Stimulated activated CD4-positive, alpha-beta T cell treated with anti-CD3 and anti-CD28 coated beads, Interleukin-2, amount 100 ng/mL, for 48 hours (primary cell): ENCODE measurements at places on chromosomes 12 and 14.

DNA sequence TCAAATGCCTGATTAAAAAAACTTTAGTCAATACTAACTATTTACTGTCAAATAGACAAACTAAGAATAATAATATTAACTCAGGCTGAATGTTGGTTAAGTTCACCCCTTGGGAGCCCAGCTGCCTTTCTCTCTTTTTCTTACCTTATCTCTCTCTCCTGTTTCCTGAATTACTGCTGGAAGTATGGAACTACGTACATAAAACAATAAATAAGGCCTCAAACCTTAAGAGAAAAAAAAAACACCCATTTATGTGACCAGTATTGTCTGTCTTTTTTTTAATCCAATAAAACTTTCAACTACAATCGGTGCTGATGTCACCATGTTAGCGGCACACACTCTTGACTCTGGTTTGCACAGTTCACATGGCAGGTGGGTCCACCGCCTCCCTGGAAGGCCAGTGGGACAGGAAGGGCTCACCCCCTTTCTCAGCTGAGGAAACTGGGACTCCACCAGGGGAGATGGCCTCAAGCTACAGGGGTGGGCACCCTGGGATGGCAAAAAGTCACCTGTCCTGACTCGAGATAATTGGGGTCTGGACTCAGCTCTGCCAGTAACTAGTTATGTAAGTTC is 21.3 kb downstream of the BCL11B start:
- no peak for DNase-seq

- no peak for DNase-seq
Measured at GRCh38 chr14:68626386-68626785, 166.5 kb downstream of the ZFP36L1 start.

DNA sequence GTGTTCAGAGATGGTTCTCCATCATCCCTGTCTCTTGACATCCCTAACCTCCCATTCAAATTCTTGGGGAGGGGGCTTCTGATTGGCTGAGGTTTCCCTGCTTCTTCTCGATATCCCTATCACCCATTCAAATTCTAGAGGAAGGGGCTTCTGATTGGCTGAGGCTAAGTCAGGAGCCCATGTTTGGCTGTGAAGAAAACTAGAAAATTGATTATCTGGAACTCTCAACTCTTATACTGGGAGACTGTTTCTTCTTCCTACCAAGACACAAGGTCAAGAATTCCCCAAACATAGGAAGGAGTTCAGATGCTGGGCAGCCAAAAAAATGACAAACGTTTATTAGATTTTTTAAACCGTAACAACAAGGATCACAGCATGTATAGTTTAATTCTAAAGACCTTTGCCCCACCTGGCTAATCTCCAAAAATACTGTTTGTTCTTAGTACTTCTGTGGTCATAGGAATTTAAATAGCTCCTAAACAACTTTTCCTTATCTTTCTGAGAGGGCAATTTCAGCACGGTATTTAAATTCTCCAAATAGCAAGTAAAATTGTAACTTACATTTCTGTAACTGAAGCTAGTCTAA is 26.4 kb downstream of the SPIC start:
- DNase-seq = no peak

- DNase-seq = peak; percentile 93
Measured at GRCh38 chr12:131104463-131105350, 151.0 kb downstream of the ADGRD1 start.

DNA sequence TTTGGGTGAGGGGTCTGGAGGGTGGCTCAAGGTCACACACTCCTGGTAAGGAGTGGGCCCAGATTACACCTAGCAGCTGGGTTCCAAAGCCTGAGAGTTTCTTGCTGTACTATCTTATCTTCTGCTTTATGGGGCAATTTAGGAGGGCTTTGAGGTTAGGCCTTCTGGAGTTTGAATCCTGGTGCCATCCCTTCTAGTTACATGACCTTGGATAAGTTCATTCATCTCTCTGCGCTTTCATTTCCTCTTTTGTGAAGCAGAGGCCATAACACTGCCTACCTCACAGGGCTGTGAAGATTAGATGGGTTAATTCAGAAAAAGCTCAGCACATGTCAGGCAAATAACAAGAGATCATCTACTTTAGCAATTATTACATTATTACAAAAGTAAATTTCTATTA is 7.4 kb upstream of the KRT77 start:
- DNase-seq = no peak

GRCh38 chr12:26122061-26122680 is 2.7 kb downstream of the BHLHE41 start:
- no peak for DNase-seq

DNA sequence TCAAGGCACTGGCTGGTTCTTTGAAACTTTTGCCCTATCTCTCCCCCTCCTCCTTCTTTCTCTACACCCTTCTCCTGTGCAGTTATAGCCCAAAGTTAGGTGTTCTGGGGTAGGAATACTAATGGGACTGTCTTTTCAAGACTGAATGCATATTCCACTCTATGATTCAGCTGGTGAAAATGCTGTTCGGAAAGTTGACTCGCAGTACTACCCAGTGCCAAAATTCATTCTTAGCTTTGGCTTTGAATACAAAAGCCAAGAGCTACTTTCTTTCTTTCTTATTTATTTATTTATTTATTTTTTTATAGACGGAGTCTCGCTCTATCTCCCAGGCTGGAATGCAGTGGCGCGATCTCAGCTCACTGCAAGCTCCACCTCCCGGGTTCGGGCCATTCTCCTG is 249.2 kb downstream of the ETNK1 start:
- DNase-seq = no peak

GRCh38 chr12:54052438-54053002 is 1.1 kb upstream of the HOXC4 start:
- DNase-seq = no peak

DNA sequence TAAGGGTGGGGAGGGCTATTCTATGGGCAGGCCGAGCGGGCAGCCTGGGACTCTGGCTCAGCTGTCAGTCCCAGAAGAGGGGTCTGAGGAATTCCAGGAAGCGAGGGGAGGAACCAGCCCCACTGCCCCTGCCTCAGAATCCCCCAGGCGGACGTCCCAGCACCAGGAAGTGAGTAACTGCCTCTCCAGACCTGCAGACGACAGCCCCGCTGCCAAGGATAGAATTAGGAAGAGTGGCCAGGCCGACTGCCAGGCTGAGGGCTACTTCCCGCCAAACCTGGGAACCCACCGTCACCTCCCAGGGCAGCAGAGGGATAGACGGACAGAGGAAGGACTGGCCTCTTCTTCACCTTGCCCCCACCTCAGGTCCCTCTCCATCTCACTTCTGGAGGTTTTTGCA is 6.7 kb upstream of the BDKRB2 start:
- no peak for DNase-seq

GRCh38 chr12:59304077-59304721 is 291.6 kb upstream of the SLC16A7 start:
- DNase-seq = no peak

- no peak for DNase-seq
Measured at GRCh38 chr12:46585854-46586621, 213.5 kb upstream of the SLC38A2 start.

- no peak for DNase-seq
Measured at GRCh38 chr12:22982635-22983034, 357.7 kb downstream of the ETNK1 start.

- no peak for DNase-seq
Measured at GRCh38 chr14:72986857-72987256, 40.0 kb downstream of the ZFYVE1 start.

DNA sequence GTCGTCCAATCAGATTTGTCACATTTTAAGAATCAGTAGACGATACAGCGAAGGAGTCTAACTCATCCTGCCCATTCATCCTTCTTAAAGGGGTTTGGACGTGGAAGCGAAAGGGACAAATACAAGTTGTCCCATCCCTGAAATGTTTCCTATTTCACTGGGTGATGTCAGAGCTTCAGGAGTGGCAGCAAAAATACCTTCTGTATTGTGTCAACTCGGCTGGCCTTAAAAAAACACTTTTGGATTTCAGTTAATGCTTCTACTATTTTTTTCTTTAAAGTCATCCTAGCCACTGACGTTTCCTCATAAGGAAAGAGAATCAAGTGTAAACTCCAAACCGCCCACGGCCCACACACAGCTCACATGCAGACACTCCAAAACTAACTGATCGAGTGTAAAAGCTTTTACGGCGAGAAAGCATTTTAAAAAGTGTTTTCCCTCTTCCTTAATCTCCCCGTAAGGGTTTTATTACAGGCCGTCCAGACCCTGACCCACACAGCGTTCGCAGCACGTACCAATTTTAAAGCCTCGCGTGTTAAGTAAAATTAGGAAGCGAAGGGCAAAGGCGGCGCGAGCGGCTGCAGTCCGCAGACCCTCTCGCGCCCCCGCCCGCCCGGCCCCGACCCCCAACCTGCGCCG is 593 bp downstream of the CFL2 start:
- peak; percentile 31 for DNase-seq

DNA sequence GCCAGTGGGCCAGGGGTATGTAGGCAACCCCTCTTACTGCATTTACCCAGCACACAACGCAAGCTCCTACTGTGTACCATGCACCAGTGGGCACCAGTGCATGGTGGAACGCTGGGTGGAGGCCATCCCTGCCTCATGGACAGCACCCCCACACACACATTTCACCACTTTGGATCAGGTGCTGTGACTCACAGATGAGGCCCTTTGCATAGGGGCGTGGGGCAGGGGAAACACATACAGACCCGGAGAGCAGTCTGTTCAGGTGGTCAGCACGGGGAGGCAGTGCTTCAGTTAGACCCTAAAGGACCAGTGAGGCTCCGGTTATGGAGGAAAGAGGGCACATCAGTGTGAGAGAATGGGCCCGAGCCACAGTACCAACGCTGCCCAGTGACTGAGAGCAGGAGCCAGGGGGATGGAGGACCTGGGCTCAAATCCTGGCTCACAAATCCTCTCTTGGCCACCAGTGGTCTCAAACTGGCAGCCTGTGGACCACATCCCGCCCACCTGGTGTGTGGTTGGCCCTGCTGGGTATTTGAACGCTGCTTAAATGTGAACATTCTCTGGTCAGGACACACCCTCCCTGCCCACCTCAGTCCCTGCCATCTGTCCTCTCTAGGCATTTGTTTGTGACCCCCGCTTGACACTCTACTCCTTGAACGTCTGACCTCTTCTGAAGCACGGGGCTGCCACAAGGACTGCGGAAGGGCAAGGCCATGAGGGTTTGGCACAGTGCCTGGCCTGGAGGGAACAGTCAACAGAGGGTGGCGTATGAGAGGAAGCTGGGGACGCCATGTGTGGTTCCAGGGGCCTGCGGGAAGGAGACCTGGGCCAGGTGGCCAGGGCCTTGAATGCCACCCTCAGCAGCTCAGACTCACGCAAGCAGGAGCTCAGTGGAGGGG is 46.7 kb downstream of the FAM222A start:
- no peak for DNase-seq
